RWPE1 (cell line): ENCODE measurements at places on chromosomes 4 and X.

DNA sequence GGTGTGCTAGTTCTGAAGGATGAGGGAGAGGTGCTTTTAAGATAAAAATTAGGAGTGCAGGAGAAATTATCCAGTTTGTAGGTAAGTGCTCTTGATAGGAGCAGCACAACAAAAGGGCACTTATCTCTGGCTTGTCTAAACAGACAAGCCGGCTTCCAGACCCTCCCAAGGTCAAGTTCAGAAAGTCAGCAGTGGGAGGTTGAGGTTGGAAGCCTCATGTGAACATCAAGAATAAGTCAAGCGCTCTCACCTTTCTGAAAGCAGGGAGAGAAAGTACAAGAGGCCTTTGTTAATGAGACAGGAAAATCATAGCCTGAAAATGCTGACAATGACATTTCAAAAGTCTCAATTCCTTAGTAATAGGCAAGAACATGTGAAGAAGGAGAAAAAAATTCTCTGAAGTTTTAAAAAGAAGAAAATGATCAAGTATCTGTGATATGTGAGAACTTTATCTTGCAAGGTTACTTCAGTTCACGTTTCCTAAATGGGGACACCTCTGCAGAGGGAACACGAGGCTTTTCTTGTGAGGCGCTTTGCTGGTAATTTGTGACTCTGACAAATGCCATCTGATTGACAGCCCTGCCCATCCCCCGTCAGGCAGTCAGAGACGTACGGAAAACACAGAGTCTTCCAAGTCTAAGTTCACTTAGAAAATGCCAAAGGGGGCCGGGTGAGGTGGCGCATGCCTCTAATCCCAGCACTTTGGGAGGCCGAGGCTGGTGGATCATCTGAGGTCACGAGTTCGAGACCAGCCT is 62.2 kb downstream of the TIGD2 start:
- DNase-seq, result no peak

DNA sequence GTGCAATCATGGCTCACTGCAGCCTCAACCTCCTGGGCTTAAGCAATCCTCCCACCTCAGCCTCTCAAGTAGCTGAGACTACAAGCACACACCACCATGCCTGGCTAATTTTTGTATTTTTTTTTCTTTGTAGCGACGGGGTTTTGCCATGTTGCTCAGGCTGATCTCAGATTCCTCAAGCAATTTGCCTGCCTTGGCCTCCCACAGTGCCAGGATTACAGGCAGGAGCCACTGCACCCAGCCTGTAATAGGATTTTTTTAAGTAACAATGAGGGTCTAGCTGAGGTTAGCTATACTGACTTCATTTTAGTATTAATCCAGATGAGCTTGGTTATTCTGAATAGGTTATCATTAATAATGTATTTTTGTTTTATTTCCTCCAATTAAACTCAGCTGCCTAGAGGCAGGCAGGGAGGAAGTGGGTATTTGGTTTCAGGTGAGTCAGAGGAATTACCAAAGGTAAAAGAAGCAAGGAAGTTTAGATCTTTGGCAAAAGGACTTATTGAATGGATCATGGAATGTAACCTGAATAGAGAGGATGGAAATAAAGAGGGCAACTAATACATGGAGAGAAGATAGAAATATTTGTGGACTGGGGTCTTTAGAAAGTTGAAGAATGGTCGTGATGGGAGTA is 1023.3 kb upstream of the TENM3 start:
- peak; percentile 33 for DNase-seq

- DNase-seq, result no peak
These were observed 2.8 kb downstream of the RTL5 start for GRCh38 chrX:72128881-72129280.

DNA sequence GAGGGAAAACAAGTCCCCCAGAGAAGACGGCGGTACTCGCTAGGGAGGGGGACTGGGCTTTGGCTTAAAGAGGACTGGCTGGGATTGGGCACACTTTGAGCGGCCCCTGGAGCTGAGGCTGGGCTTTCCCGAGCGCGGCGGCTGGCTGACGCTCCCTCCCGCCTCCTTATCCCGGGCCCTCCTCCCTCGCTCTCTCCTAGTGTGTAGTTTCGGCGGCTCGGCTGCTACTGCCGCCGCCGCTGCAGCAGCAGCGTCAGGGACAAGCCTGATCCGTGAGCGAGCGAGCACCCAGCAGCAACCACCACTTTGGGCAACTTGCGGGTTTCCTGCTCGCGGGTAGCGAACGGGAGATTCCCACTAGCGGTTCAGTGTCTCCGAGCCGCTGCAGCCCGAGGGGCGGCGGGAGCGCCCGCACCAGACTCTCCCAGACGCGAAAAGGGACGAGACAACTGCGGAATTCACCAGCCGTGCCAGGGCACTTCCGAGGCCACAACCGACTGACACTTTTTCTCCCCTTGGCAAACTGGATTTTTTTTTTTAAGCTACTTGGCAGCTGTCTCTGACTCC is 632 bp upstream of the PCDH7 start:
- DNase-seq, result peak; percentile 59

GRCh38 chr4:185813133-185813532 is 1.1 kb upstream of the SORBS2 start:
- no peak for DNase-seq
